ENCODE measurements at places on chromosomes 3 and 15.

DNA sequence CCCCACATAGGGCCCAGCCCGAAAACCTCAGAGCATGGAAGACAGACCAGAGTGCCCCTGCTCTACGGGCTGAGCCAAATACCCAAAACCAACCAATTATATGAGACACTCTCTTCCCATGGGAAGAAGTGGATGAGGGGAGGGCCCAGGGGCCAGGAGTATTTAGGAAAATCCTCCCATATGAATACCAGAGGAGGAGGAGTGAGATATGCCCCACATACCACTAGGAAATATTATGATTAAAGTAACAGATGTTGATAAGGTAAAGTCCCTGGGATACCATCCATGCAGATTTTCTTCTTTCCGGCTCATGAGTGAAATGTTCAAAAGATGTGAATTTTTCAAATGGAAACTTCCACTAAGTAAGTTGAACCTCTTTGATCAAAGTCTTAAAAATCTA, 50.4 kb downstream of the MESD start:
- DNase-seq, result no peak

GRCh38 chr3:179133575-179133974, 14.6 kb upstream of the PIK3CA start:
- no peak for DNase-seq

DNA sequence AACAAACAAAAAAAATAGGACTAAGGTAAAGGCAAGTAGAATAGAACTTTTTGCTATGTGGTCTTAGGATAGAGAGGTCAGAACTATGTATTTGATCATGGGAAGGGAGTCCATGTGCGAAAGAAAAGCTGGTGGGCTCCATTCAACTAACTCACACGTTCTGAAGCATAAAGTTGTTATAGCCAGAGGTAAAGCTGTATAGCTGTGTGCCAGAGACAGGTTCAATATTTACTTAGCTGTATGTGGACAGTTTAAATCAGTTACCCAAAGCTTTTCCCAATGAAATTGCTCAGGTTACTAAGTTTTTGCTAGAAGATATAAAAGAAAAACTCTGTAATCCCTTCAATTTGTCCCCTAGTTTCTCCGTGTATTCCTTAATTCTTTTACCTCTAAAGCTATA, 37.8 kb downstream of the ADGRG7 start:
- no peak for DNase-seq

DNA sequence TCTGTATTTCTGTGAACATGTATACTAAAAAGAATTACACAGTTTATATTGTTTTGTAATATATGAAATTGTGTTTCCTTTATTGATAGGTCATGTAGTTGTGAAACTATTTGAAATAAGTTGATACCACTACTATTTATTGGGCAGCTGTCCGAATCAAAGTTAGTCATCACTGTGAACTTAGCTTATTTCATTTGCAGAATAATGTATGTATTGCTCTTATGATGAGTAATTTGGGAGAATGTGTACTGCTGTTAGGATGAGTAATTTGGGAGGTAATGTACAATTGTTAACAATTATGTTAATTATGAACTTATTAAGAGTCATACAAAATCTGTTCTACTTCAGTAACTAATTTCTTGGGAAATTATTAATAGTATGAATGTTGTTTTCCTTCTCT, 22.2 kb downstream of the FXR1 start:
- DNase-seq, result no peak

- DNase-seq, result no peak
These were observed 82.5 kb downstream of the KLF13 start for GRCh38 chr15:31409171-31409570.

- DNase-seq, result no peak
These were observed 464.1 kb upstream of the TPRG1 start for GRCh38 chr3:188707381-188708288.

- DNase-seq, result no peak
These were observed 79.5 kb upstream of the LIPC start for GRCh38 chr15:58352026-58352929.

DNA sequence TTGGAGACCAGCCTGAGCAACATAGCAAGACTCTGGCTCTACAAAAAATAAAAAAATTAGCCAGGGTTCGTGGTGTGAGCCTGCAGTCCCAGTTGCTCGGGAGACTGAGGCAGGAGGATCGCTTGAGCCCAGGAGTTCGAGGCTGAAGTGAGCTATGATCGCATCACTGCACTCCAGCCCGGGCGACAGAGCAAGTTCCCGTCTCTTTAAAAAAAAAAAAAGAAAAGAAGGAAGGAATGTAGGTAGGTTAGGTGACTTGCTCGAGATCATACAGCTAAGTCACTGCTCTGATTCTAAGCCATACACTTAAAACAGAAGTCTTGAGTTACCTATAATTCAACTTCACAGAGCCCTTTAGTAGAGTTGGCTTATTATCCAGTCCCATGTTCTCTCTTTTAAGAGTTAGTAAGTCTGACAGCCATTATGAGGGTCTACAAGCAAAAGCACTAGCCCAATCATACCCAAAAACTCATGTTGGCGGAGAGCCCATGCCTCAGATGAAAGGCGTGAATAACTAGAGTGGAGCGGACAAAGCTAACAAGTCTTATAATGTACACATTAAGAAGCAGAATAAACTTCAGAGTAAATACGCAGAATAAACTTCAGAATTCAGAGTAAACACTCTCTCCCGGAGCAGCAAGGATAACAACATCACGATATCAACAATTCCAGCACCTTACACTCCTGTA, 768 bp downstream of the AAGAB start:
- no peak for DNase-seq

GRCh38 chr3:31576521-31576920, 43.8 kb downstream of the STT3B start:
- no peak for DNase-seq

DNA sequence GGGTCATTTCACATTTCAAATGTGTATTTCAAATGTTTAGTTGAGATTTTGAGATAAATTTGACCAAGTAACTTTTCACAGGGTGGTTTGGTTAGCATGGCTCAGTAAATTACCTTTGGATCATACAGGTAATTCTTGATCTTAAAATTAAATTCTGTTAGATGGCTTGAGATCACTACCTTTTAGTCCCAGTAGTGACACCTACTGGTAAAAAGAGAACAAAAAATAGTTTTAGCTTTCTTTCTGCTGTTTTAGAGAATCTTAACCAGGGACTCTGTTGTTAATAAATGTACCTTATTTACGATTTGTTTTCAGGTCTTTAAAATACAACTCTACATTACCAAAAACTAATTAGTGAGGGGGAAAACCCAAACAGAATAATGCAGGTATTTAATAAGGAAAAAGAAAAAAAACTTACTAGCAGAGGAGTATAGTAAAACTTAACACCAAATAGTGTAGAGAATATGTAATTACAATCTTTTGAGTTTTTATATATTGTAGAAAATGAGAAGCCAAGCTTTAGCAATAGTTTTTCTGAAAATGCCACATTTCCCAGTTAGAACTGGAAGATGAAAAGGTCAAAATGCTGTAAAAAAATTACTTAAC, 620.3 kb upstream of the AGTR1 start:
- DNase-seq, result no peak

- DNase-seq, result no peak
These were observed 53.0 kb downstream of the KLHL6 start for GRCh38 chr3:183502237-183503181.
